NCI-H1436 treated with DMSO at 0.1 percent for 48 hours (cell line): ENCODE measurements at places on chromosomes 11 and 22.

GRCh38 chr11:2558397-2558796, 113.6 kb downstream of the KCNQ1 start:
- no peak for DNase-seq

DNA sequence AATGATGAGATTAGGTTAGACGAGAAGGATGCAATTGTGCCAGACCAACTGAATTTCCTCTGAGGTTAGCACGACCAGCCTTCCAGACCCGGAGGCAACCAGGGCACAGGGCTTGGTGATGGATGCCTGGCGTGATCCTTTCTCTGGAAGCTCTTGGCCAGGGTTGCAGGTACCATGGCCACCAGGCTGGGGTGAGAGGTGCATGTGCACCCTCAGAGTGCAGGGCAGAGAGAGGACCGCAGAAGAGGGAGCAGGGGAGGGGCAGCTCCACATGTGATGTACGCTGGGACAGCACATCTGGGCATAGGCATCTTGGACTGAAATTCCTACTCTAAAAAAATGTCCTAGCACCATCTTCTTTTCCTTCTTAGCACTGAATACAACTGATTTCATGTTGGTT, 10.9 kb downstream of the KCNJ1 start:
- DNase-seq, result no peak

DNA sequence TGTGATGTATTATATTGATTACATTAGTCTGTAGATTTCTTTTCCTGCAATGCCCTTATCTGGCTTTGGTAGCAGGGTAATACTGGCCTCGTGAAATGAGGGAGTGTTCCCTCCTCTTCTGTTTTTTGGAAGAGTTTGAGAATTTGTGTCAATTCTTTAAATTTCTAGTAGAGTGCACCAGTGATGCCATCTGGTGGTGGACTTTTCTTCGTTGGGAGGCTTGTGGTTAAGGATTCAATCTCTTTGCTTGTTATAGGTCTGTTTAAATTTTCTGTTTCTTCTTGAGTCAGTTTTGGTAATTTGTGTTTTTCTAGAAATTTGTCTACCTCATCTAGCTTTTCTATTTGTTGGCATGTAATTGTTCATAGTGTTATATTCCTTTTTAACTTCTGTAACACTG, 18.9 kb downstream of the SHANK3 start:
- DNase-seq, result no peak

- no peak for DNase-seq
Observed at GRCh38 chr11:92227959-92228935, 3.6 kb downstream of the FAT3 start.

GRCh38 chr22:46297151-46297812, 612 bp downstream of the GTSE1 start:
- no peak for DNase-seq
